ENCODE measurements at places on chromosomes 13 and 19. TPM values are rescaled to one million over a fixed set of nuclear protein-coding genes. Genes with fewer than 3 reads are reported as not detected.

The SAMD1 gene
- 9.2 TPM for polyA plus RNA-seq

The PRODH2 gene
- not detected for polyA plus RNA-seq

The NTN5 gene
- polyA plus RNA-seq = 0.10 TPM

The RUBCNL gene
- polyA plus RNA-seq = 0.22 TPM

DNA sequence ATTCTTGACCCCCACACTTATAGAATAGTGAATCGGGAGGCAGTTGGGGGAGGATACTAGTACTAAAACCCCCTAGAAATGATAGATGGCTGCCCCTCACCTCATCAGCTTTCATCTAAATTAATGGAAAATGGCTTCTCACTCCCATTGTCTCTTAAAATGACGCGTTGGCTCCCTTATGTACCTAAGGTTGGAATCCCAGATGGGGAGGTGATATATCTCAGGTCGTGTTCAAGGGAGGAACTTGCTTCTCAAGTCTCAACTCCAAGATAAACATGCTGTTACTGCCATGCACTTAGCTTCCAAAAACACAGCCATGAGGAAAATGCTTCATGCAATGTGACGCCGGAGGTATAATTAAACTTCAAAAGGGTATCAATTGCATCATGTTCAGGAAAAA lies 18.8 kb upstream of the UBE2L5 start:
- no peak for DNase-seq

GRCh38 chr13:97386801-97387484 lies 47.0 kb upstream of the RAP2A start:
- DNase-seq = no peak

DNA sequence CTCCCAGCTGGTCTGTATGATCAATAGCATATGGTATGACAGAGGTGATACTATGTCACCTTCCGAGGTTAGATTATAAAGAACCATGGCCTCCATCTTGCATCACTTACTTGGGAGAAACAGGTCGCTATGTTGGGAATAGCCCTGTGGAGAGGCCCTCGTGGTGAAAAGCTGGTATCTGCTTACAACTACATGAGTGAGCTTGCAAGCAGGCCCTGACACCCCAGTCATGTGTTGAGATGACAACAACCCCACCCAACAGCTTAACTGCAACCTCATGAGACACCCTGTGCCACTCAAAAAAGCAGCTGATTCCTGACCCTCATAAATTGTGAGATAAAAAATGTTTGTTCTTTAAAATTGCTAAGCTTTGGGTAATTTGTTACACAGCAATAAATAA lies 18.8 kb downstream of the MTRF1 start:
- no peak for DNase-seq

- DNase-seq = no peak
These were observed 688.6 kb upstream of the SLITRK1 start for GRCh38 chr13:84570831-84571230.

DNA sequence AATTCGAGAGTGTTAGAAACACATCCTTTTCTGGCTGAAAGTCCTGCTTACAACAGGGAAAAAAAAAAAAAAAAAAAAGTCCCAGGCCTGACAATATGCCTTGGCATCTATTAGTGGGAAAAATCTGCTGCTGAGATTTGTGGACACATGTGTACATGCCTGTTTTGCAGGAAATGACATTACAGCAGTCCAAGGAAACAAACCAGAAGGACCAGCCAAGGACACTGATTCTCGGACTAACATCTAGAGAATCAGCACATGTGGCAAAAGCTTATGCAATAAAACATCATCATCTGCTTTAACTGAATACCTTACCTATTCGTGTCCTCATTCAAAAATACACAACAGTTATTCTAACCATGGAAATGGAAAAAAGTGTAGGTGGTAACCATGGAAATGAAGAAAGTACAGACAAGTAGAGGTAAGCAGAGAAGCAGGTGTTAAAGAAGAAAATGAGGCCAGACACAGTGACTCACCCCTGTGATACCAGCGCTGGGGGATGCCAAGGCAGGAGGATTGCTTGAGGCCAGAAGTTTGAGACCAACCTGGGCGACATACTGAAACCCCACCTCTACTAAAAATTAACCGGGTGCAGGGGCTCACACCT lies 9.4 kb upstream of the DPY19L3 start:
- DNase-seq = no peak

DNA sequence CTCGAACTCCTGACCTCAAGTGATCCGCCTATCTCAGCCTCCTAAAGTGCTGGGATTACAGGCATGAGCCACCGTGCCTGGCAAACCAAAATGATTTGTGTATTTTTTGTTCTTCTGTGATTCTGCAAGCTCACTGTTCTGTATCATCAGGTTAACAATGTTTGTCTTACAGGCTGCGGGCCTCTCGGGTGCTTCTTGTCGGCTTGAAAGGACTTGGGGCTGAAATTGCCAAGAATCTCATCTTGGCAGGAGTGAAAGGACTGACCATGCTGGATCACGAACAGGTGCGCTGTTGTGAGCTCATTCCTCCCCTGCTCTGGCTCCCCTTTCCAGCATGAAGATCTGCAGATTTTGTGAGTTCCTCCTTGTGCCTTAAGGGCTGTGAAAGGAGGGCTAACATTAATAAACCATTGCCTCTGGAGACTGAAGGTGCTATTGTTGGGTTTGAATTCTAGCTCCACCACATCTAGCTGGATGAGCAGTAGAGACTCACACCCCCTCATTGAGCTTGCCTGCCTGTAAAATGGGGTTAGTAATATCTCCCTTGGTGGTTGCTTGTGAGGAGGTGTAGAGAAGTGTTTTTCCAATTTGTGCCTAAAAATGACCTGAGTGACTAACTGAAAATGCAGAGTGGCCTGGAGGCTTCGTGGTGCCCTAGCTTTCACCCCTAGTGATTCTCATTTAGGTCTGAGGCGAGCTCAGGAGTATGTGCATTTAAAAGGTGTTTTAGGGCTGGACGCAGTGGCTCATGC lies 12.9 kb downstream of the SAE1 start:
- DNase-seq = no peak
